ENCODE measurements at places on chromosomes 2 and 18.

DNA sequence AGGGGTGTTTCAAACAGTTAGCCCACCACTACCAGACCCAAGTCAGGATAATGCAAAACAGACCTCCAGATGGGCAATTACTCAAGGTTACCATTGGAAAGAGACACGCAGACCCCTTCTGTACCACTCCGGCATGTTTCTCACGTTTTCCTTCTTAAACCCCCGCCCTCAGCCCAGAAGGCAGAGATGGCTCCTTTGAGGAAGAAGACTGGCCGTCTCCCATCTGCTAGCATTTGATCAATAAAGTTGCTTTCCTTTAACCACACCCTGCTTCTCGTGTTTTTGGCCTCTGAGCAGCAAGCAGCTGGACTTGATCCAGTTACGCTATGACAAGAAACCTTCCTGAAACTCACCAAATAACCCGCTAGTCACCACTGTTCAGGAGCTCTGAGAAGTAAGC is 1012.4 kb upstream of the GYPC start:
- DNase-seq = no peak

DNA sequence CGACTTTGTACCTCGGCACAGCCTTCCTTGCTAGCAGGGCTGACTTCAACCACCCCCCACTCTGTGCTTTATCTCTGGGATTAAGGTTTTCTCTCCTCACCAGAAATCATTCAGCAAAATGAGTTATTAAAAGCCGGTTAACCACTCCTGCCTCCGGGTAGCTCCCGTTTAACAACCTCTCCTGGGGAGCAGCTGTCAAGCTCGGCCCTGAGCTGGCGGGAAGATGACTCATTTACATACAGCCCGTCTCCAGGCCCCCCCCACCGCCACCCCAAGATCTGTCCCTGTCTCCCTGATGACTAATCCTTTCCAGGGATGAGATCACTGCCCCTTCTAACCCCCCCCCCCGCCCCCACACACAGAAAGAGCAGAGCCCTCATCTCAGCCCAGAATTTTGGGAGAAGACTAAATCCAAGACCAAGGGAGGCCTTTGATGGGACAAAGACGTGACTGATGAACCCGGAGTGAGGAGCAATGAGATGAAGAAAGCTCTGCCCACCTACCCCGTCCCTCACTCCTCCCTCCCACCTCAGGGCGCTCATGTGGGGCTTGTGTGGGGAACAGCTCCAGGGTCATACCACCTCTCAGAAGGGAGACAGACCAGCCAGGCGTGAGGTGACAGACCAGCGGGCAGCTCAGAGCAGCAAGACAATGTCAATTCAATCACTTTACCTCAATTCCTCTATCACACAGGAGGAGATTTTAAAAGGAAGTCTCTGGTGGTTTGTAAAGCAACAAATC is 131.4 kb downstream of the MSH2 start:
- DNase-seq = no peak

GRCh38 chr2:102510791-102511575 is 38.0 kb downstream of the SLC9A4 start:
- DNase-seq = no peak

DNA sequence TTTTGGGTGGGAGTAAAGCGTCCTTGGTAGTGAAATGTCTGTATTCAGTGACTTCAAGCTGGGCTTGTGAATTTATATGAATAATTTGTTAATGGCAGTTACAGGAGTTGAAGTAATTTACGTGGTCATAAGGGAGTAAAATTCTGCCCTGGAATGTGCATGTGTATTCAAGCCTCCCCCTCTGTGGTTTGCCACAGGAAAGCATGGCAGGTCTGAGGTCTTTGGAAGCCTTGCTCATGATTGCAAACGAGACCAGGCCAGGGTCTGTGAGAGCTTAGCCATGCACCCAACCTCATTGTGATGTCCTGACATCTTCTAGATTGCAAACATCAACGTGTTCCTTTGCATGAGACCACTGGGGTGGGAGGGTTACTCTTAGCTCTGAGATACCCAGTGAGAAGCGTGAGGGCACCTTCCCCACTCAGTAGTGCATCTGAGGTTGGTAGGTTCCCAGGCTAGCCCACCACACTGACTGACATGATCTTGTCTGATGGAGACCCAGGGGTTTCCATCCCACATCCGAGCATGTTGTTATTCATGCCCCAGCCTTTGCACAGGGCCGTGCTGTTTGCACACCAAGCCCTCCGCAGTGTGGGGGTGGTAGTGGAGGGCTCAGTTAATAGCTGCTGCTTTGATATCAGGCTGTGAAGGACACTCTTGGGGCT is 216.5 kb downstream of the KLHL29 start:
- DNase-seq = no peak

GRCh38 chr2:54572262-54572635 is 116.1 kb downstream of the SPTBN1 start:
- no peak for DNase-seq

GRCh38 chr2:131493199-131493968 is 1.2 kb upstream of the MZT2A start:
- no peak for DNase-seq

DNA sequence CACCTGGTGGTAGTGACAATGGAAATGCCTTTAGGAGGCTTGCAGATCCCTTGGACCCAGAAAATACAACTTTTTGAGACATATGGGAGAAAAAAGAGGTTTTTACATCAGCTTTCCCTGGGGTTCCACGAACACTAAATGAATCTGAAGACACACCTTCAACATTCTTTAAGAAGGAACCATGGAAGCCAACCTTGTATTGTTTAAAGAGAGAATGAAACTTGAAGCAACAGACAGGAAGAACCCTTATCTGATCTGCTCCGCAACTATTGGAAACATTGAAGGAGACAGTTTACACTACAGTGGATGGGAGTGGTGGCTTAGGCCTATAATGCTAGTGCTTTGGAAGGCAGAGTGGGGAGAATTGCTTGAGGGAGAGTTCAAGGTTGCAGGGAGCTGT is 190.4 kb downstream of the LAMA1 start:
- DNase-seq = no peak

- DNase-seq = no peak
Observed at GRCh38 chr18:3514312-3515216, 64.6 kb downstream of the TGIF1 start.

All from activated naive CD4-positive, alpha-beta T cell treated with anti-CD3 and anti-CD28 coated beads, Interleukin-2, amount 50 U/mL, for 16 hours (primary cell).